ENCODE measurements at places on chromosomes 12 and 14.

GRCh38 chr14:30751646-30752416 is 122.5 kb upstream of the COCH start:
- DNase-seq = peak; percentile 42

DNA sequence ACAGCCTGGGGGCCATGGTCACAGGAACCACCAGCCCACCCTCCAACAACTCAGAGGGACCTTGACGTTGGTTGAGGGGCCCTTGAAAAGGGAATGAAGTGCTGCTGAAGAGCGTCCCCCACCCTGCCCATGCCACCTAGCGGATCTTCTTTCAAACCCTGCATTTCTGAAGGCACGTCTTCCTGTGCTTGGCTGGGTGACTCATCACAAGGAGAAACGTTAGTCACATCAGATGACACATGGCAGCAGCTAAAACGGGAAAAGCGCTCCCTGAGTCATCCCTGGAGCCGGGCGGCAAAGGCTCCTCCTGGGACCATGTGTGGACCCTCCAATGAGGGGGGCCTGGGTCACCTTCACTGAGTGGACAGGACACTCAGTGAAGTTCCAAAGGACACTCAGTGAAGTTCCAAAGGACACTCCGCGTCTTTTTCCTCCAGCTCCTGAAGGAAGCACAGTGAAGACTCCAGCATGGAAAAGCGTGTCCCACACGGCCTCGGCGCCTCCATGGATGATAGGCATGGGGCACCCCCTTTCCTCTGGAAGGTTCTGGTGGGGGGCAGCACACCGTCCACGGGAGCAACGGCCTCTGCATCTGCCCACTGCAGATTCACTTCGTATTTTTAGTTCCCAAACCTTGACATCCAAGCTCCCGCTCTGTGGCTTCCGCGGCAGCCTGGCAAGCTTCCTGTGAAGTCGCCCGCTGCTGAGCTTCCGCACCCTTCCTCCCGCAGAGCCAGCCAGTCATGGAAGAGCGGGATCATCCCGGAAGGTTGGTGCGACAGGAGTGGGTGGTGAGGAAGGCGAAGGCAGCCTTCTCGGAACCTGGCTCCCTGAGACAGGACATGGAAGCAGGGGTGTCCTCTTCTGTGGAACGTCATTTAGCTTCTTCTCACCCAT is 383.4 kb downstream of the VRK1 start:
- peak; percentile 31 for DNase-seq

GRCh38 chr14:100747021-100747586 is 20.4 kb downstream of the DLK1 start:
- no peak for DNase-seq

DNA sequence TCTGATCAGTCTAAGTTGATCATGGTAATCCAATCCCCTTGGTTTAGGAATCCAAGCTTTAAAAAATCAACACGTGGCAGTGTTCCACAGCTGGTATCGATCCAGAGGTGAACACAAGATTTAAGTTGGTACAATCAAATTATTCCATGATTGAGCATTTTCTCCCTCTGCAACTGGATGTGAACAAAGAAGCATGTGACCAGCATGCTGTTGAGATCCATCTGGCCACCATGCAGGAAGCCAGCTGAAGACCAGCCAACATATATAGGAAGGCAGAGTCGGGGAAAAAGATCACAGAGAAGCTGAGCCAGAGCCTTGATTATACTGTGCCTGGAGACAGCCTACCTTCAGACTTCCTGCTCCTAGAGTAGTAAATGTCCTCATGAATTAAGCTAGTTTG is 158.3 kb downstream of the SEC23A start:
- no peak for DNase-seq

GRCh38 chr14:102150083-102150482 is 10.4 kb downstream of the WDR20 start:
- no peak for DNase-seq

DNA sequence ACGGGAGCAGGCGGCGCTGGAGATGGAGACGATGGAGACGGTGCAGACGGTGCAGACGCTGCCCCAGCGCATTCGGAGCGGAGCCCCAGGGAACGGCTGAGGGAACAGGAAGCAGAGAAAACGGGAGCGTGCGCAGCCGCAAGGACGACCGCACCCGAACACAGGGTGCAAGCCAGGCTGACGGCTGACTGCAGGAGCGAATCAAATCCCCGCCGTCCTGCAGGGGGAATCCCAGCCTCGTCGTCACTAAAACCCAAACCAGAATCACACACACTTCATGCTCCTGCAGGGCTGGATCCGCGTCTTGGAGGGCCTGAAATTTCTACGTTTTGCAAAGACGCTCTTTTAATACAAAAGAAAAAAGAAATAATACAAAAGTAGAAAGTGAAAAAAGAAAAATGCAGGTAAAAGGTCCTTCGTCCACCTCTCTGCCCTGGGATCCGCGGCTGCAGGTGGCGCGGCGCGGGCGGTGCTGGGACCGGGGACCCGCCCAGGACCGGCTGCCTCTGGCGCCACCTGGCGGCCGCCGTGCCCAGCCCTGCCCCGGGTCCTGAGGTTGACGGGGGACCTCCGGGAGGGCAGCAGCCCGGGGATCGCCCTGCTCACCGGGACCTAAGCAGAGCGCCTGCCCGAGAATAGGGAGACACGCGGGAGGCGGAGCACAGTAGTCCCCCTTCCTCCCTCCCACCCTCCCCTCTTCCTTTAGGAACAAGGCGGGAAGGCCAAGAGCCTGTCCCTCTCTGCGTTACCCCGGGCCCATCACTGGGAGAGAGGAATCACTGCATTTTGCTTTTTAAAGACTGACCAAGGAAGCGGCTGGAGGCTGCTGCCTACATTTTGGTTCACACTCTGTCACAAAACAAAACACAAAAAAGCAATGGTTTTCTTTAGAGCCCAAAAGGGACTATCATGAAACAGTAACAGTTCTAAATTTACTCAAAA is 20.1 kb downstream of the STX2 start:
- no peak for DNase-seq

- no peak for DNase-seq
Observed at GRCh38 chr12:25644979-25645378, 91.9 kb upstream of the LMNTD1 start.

GRCh38 chr12:82835217-82835616 is 148.5 kb downstream of the TMTC2 start:
- no peak for DNase-seq

- peak; percentile 29 for DNase-seq
Observed at GRCh38 chr12:32217354-32218310, 111.0 kb downstream of the BICD1 start.

DNA sequence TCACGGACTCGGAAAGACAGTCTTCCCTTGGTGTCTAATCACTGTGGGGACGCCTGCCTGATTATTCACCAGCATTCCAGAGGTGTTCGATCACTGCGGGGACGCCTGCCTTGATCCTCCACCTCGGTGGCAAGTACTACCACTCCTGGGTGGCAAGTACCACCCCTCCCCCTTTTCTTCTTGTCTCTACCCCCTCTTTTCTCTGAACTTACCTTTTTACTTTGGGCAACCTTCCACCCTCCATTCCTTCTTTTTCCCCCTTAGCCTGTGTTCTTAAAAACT is 12.0 kb upstream of the LGMN start:
- DNase-seq = no peak

DNA sequence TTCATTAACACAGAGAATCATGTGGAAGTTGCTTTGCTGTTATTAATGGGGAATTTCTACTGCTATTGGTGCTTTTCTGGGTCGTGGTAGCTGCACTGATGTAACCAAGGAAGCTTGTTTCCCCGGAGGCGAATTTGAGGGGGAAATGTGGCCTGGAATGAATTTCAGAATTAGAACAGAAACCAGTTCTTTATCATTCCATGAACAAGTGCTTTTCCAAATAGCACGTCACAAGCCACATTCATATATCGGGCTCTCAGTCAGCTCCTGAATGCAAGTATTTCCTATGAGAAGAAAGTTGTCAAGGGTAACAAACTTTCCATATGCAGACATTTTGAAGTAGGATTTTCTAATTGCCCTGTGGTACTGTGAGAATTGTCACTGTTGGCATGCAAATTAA is 1353.2 kb downstream of the AACS start:
- DNase-seq = no peak

DNA sequence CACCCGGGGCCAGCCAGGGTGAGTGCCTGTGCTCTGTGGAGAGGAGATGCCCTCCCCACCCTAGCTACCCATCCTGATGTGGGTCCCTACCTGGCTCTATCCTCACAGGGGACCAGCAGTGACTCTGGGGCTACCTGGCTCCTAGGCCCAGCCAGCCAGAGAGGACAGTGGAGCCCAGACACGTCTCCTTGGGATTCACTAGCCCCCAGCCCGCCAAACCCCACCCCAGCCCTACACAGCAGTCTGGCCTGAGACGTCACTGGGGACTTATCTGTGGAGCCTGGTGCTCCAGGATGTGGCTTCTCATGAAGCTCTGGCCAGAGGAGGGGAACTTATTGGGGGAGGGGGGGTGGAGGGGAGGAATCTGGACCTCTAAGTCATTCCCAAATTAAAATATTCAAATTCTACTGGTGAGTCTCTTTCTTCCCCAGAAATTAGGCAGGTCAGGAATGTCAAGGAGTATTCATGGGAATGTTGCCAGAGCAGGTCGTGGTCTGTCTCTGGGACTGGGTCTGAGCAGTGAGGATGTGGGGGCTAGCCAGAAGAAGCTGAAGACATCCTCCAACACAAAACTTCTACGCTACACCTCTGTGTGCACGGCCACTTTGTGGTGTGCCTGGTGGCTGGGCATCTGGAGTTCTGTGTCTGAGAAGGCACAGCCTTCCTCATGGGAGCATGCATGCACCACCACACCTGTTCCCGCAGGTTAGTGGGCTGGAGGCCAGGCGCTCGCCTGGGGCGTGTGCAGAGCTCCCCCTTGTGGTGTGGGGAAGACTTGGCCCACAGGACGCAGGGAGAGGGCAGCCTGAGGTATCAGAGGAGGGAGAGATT is 2.7 kb downstream of the CMTM5 start:
- peak; percentile 51 for DNase-seq

GRCh38 chr12:91718326-91718725 is 427.3 kb downstream of the BTG1 start:
- no peak for DNase-seq

DNA sequence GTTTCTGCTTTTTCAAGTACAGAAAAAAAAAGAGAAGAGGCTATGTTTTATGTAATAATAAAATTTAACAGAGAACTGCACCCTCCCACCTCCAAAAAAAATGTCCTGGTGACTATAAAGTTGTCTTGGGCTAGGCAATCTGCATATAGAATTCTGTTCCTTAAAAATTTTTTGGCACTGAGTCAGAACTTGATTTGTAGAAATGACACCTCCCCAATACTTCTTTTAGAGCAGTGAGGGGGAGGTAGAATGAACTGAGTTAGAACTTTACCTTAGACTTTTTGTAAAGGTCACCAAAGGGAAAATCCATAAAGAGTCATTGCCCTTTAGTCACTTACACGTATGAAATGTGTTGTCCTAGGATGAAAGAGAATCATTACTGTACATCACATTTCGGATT is 80.0 kb downstream of the BTG1 start:
- DNase-seq = no peak

DNA sequence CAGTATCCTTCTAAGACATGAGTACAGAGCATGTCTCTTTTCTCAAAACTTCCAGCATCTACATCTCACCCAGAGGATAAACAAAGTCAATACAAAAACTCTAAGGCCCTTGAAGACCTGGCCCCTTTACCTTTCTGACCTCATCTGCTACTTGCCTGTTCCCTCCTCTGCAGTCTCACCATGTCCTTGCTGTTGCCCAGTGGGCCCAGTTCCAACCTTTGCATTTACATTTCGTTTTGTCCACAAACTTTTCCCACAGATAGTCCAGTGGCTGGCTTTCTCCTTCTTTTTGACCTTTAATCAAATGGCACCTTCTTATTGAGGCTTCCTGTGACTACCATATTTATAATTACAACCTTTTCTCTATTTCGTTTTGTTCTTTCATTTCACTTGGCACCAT is 1.6 kb downstream of the IRAK4 start:
- no peak for DNase-seq

- DNase-seq = peak; percentile 54
Observed at GRCh38 chr14:54338696-54339317, 58.0 kb upstream of the CDKN3 start.

- DNase-seq = no peak
Observed at GRCh38 chr12:96205908-96206307, 11.7 kb downstream of the ELK3 start.

DNA sequence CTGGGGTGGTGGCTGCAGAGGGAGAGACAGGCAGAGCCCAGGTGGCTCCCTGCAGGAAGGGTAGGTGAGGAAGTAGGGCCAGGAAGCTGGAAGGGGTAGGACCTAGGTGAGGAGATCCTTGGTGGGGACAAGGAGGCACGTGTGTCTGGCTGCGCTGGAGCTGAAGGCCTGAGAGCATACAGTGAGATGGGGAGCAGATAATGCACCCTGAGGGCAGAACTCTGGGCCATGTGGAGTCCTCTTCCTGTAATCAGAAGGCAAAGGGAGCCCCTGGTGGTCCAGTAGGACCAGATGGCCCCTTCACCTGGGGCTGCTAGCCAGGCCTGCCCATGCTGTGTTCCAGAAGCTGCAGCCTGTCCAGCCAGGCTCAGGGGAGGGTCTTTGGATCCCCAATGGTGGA is 15.3 kb upstream of the KRT80 start:
- DNase-seq = no peak

DNA sequence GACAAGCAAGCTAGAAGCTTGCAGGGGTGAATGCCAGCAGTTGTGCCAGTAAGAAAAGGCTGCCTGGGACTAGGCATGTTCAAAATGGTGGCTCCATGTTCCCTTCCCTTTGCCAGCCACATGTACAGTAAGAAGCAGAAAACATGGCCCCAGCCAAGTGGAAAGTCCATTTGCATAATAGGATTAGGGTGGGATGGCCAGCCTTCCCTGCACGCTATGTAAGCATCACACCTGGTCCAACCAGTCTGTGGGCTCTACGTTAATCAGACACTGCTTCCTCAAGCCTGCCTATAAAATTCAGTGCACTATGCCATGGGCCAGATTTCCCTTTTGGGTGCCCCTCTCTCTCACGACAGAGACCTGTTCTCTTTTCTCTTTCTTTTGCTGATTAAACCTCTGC is 288.4 kb downstream of the GXYLT1 start:
- DNase-seq = no peak

DNA sequence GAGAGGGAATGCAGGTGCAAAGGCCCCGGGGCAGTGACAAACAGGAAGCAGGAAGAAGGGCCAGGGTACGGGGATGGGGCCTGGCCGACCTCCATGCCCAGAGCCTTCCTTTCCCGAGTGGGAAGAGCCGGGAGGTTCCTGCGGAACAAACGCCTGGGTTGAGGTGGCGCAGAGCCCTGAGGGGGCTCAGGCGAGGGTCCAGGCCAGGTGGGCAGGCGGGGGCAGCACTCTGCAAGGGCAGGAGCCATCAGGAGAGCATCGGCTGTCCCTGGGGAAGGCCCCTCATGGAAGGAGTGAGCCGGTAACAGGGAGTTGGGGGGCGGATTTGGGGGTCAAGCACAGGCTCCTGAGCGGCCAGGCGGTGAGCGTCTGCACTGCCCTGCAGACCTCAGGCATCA is 18.1 kb upstream of the FBRSL1 start:
- DNase-seq = no peak

DNA sequence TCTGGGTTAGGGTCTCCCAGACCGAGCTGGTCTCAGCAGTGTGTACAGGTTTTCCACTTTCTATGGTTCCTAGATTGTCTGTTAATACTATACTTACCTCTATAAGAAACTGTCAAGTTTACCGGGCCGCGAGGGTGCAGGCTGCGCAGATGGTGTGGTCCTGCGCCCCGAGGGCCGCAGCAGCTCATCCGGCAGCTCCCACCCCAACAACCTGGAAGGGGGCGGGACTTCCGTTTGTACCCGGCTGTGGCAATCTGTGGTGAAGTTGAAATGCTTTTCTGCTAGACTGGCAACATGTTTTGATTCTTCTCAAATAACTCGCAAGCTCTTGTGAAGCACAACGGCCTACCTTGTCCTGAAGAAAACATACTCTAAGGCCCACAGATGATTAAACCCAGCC is at the start of gene CLEC9A:
TSS of gene CLEC9A (plus strand) at position 237 of the 400 bp plus-strand sequence. CDS start 22,006 bp downstream, outside the sequence.
- no peak for DNase-seq

- no peak for DNase-seq
Observed at GRCh38 chr12:66753810-66754209, 74.9 kb upstream of the GRIP1 start.

Data from HTR-8/SVneo (cell line).